Gastrocnemius medialis (tissue), 4 donors: ENCODE measurements at places on chromosomes 2 and 18. TPM values are rescaled to one million over a fixed set of nuclear protein-coding genes. Genes with fewer than 3 reads are reported as not detected.

GRCh38 chr18:60732143-60732542, 359.6 kb upstream of the MC4R start:
- no peak for DNase-seq
- H3K27ac ChIP-seq, result no peak overlapping the region
- H3K4me1 ChIP-seq, result no peaks in the 10 kb centered on the region
- H3K27me3 ChIP-seq, result no peaks in the 10 kb centered on the region

DNA sequence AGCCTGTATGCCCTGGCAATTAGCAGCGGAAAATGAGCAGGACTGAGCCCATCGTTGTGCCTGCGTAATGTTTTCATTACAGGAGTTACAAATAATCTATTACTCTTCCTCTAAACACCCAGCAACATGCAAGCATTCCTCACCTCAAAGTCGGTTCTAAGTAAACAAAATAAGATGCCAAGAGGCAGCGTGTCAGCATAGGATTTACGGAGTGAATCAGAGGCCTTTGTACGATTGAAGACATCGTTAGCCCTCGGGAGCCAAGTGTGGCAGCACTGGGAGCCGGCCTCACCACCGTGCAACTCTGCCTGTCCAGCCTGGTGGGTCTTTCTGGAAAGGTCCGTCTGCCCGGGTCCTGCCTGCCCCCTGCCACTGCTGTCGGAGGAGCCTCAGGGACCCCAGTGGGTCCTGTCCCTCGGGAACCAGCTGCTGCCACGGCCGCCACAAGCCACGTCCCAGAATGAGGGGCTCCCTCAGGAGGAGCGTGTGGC, 80.1 kb upstream of the CTDP1 start:
- peaks cover 12% of the 10 kb centered on the region for H3K27me3 ChIP-seq
- H3K4me3 ChIP-seq, result no peak overlapping the region
- no peak overlapping the region for H3K27ac ChIP-seq
- no peaks in the 10 kb centered on the region for H3K4me1 ChIP-seq
- no peaks in the 10 kb centered on the region for H3K36me3 ChIP-seq

DNA sequence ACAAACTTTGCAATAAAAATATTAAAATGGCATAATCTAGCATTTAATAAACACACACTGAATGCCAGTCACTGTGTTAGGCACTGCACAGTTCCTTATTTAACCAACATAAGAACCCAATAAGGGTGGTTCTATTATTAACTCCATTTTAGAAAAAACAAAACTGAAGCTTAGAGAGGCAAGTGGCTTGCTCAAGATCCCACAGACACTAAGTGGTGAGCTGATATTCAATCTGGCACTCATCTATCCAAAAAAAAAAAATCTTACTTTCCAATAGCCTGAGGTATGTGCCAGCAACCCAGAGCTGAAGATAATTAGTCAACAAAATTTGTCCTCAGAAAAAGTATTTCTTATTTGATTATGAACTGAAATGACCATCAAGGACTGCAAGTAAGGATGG, 799 bp downstream of the CYTIP start:
- no peak overlapping the region for H3K27ac ChIP-seq
- no peaks in the 10 kb centered on the region for H3K36me3 ChIP-seq
- no peak overlapping the region for H3K4me3 ChIP-seq
- H3K4me1 ChIP-seq, result no peaks in the 10 kb centered on the region
- DNase-seq, result no peak

DNA sequence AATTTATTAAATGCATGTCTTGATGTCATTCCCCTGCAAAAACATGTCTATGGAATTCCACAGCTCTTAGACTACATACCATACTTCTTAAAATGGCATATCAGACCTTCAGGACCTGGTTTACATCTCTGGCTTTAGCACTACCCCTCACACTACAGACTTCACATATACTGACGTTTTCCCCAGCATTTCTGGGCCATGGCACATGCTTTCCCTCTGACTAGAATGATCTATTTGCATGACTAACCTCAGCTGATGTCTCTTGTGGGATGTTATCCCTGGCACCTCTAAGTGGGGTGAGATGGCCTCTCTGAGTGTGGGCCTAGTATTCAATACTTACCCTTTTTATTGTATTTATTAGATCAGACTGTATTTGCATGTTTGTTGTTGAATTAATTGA, 381.6 kb downstream of the ERBB4 start:
- H3K27me3 ChIP-seq, result no peaks in the 10 kb centered on the region
- H3K4me3 ChIP-seq, result no peak overlapping the region
- no peak overlapping the region for H3K27ac ChIP-seq
- no peaks in the 10 kb centered on the region for H3K4me1 ChIP-seq
- no peaks in the 10 kb centered on the region for H3K36me3 ChIP-seq

DNA sequence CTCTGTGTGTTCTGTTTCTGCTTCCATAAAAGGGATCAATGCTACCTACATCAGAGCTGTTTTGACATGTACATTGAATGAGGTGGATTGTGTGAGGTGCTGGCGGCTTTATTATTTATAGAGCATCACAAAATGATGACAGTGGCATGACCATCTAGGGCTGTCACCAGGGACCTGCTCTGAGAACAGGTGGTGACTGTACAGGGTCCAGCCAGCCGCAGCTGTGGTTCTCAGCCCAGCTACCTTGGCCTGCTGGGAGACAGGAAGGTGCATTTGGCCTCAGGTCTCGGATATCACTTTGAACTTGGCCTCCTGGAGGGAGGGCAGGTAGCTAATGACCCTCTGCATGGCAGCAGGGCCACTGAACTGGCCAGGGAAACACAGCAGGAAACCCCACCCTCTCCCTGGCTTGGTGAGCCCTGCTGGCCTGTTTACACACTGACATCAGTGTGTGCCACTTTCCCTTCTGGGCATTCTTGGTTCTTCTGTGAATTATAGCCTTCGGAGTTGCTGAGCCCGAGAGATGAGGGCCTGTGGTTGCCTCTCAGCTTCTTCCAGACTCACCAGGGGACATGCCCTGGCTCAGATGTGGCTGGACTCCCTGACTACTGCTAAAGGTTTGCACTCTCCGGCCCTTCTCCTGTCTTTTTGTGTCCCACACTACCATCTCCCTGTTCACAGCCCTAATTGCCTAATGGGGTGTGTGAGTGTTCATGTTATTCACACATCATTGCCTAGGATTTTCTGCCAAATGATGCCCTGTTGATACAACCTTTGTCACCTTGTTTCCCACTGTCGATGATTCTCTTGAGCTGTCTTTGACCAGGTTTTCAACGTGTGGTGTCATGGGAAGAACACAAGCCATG, 109.2 kb upstream of the RAB12 start:
- H3K36me3 ChIP-seq, result no peaks in the 10 kb centered on the region
- H3K27me3 ChIP-seq, result no peaks in the 10 kb centered on the region
- DNase-seq, result no peak
- H3K4me3 ChIP-seq, result no peak overlapping the region
- H3K4me1 ChIP-seq, result peaks cover 21% of the 10 kb centered on the region

The HTRA2 gene
- total RNA-seq, result 24.2 TPM

DNA sequence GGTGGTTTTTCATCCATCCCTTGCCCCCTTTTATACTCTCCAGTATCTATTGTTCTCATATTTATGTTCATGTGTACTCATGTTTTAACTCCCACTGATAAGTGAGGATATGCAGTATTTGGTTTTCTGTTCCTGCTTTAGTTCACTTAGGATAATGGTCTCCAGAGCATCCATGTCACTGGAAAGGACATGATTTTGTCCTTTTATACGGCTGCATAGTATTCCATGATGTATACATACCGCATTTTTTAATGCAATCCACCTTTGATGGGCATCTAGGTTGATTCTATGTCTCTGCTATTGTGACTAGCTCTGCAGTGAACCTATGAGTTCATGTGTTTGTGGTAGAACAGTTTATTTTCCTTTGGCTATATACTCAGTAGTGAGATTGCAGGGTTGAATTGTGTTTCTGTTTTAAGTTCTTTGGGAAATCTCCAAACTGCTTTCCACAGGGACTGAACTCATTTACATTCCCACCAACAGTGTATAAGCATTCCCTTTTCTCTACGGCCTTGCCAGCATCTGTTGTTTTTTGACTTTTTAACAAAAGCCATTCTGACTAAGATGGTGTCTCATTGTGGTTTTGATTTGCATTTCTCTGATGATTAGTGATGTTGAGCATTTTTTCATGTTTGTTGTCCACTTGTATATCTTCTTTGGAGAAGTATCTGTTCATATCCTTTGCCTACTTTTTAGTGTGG, 420.2 kb downstream of the THSD7B start:
- H3K4me3 ChIP-seq, result no peak overlapping the region
- no peaks in the 10 kb centered on the region for H3K4me1 ChIP-seq
- no peak overlapping the region for H3K27ac ChIP-seq
- H3K36me3 ChIP-seq, result no peaks in the 10 kb centered on the region
- no peaks in the 10 kb centered on the region for H3K27me3 ChIP-seq

The TBR1 gene
- not detected for total RNA-seq

DNA sequence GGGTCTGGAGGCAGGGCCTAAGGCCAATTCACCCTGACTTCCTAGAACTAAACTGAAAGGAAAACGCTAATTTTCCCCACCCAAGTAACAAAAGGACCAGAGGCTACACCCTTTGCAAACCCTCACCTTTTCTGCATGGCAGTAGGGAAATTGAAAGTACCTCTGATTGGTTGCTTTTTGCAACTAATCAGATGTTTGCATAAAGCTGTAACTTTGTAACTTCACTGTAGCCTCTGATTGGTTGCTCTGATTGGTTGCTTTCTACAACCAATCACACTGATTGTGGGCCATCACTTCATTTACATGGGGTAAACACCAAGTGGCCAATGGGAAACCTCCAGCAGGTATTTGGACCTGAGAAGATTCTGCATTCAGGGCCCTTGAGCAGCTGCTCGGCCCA, 20.8 kb downstream of the EIPR1 start:
- DNase-seq, result no peak
- no peak overlapping the region for H3K4me3 ChIP-seq
- H3K27ac ChIP-seq, result no peak overlapping the region

GRCh38 chr2:52072949-52073348, 1041.0 kb upstream of the NRXN1 start:
- no peaks in the 10 kb centered on the region for H3K36me3 ChIP-seq
- no peaks in the 10 kb centered on the region for H3K4me1 ChIP-seq
- H3K27me3 ChIP-seq, result no peaks in the 10 kb centered on the region
- no peak overlapping the region for H3K27ac ChIP-seq

The C2orf72 gene
- 0.44 TPM for total RNA-seq

GRCh38 chr18:76967721-76968472, 145.5 kb downstream of the ZNF236 start:
- H3K27me3 ChIP-seq, result no peaks in the 10 kb centered on the region
- H3K4me1 ChIP-seq, result no peaks in the 10 kb centered on the region
- no peak for DNase-seq
- no peaks in the 10 kb centered on the region for H3K36me3 ChIP-seq
- H3K4me3 ChIP-seq, result no peak overlapping the region
- no peak overlapping the region for H3K27ac ChIP-seq
